Thymus (tissue), 14 donors: ENCODE measurements at places on chromosomes 16 and 17. TPM values are rescaled to one million over a fixed set of nuclear protein-coding genes. Genes with fewer than 3 reads are reported as not detected.

Gene EFCAB13
- total RNA-seq: 2.7 TPM

DNA sequence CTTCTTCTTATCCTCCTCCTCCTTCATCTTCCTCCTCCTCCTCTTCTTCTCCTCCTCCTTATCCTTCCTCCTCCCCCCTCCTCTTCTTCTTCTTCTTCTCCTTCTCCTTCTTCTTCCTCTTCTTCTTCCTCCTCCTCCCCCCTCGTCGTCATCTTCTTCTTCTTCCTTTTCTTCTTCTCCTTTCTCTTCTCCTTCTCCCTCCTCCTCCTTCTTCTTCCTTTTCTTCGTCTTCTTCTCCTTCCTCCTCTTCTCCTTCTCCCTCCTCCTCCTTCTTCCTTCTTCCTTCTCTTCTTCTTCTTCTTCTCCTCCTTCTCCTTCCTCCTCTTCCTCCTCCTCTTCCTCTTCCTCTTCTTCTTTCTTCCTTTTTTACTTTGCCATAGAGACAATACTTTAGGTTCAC lies 5.1 kb upstream of the KRT23 start:
- DNase-seq: no peak

DNA sequence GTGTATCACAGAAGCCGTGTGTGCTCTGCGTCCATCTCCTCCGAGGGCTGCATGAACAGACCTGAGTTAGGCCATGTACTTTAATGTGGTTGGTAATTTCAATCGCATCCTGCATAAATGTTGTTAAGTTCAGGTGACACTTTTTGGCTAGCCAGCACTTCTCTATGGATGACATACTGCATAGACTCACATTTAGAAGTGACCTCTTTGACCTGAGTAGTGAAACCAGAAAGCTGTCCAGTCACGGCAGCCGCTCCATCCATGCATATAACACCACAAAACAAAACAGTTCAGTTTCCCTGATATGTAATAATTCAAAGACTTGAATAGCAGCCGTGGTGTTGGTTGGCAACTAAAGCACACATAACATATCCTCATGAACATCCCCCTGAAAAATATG lies 94.1 kb downstream of the CYTH1 start:
- DNase-seq: no peak

Gene TBC1D3B
- 1.3 TPM for total RNA-seq

DNA sequence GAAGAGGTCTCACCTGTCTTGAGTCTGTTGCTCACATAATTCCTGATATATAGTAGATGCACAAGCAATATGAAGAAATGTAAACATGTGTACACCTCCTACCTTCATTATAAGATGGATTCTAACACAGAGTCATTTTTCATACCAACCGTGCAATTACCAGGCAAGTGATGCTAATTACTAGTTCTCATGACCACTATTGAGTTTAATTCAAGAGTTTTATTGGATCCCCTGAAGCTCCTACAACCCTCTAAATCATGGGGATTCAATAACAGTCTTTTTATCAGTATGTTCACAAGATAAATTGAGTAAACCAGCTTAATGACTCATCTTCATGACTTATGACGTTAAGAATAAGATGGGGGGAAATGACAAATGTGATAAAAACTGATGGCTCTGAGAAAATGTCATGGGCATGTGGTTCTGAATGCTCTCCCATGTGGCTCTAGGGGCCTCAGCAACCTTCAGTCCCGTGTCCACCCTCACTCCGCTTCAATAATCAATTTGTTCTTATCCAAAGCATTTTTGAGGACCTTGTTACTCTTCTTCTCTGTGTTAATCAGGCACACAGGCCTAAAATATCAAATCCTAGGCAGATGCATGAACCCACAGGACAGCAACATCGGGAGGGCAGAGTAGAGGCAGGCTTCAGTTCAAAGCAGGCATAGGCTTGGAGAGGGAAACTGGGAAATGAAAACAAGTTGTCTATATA lies 42.8 kb downstream of the PRAC1 start:
- no peak for DNase-seq

- DNase-seq: no peak
These were observed 31.7 kb upstream of the KDM8 start for GRCh38 chr16:27171584-27171983.

Gene ZNF423
- 1.6 TPM for total RNA-seq

- DNase-seq: no peak
These were observed 9.8 kb downstream of the NHERF1 start for GRCh38 chr17:74757931-74758847.

Gene LGALS9B
- 0.05 TPM for total RNA-seq

- DNase-seq: no peak
These were observed 16.8 kb upstream of the MT4 start for GRCh38 chr16:56547949-56548567.

- no peak for DNase-seq
These were observed 282.4 kb downstream of the ABCC12 start for GRCh38 chr16:47873434-47873833.

DNA sequence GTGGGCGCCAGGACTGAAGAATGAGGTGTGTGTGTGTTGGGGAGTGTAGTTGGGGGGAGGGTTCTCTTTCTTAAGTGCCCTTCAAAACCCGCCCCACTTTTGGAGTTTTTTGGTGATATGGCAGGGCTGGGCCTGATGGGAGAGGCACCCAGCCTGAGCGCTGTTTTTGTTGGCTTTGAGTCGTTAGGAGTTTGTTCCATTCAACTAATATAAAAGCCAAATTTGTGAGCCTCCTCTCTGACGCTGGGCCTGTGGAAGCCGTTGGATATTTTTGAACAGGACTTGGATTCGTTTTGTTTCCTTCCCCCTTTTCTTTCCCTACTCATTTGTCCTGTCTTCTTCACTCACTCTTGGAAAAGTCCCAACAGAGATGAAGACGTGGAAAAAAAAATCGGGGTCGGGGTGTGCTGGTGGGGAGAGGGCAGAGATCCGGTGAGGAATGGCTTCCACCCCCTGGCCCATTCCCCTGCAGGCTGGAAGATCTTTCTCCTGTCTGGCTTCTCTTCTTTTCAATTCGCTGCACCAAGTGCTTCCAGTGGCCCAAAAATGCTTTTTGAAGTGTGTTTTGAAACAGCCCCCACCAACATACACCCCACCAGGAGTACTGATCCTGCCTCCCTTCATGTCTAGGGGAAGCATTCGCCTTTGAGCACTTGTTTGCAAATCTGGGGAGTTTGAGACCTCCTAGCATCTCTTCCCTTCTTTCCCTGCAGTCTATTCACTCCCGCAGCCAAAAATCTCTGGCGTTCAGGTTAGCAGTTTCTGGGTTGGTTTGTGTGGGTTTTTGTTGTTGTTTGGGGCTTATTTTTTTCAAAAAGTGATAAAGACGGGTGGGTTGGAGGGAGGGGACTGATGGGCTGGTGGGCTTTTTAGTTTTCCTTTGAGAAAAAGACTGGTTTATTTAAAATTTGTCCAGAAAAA lies 2.6 kb downstream of the FZD2 start:
- no peak for DNase-seq

GRCh38 chr17:67491681-67492024 lies 114.6 kb downstream of the PITPNC1 start:
- no peak for DNase-seq

DNA sequence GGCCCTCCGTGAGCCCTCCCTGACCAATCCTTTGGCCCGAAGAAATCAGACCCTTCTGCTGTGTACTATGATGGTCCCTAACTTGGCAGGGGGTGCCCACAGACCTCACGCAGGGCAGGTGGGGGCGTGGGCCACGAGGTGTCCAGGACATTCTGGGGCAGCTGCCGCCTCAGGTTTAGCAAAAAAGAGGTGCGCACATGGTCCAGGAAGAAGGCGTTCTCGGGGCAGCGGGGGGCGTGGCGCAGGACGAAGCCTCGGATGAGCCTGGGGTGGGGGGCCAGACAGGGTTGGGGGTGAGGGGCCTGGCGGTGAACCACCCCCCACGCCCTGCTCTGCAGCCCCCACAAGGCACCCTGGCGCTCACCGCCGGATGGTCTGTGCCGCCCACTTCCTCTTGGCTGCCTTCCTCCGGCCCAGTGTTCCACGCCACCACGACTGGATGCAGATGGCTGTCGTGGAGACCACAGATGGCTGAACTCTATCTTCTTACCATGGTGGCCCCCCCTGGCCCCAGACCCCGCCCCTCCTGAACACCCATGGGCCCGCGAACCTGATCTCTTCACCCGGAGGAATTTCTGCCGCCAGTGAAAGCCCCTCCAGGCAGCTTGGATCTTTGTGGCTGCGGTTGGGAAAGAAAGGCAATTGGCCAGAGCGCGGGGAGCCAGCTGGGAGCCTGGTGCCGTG lies 14.2 kb upstream of the CRK start:
- no peak for DNase-seq

GRCh38 chr17:17539591-17539990 lies 43.4 kb upstream of the RASD1 start:
- DNase-seq: no peak

GRCh38 chr17:62109378-62109902 lies 44.4 kb upstream of the MED13 start:
- DNase-seq: peak; percentile 52

Gene KRT16
- 7.5 TPM for total RNA-seq

GRCh38 chr17:63838631-63839171 lies 3.8 kb downstream of the SMARCD2 start:
- no peak for DNase-seq

Gene CD300LF
- total RNA-seq: 3.4 TPM

DNA sequence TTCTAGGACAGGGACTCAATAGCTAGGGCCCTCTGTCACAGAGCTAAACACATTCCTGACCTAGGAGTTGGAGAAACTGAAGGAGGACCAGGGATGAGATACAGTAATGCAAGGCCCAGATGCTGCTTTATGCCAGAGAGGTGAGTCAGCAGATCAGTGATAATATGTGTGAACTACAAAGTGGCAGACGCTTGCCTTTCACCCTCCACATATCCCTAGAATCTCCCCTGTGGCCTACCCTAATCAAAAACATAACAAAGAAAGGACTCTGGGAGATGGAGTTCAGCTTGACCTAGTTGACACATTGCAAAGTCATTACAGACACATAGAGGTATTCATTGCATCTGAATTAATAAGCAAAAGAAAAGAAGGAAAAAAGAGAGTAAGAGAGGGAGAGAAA lies 417.6 kb upstream of the DYNLRB2 start:
- no peak for DNase-seq

Gene ABAT
- 3.4 TPM for total RNA-seq

GRCh38 chr17:77516902-77517301 lies 376.1 kb downstream of the SEC14L1 start:
- DNase-seq: no peak

DNA sequence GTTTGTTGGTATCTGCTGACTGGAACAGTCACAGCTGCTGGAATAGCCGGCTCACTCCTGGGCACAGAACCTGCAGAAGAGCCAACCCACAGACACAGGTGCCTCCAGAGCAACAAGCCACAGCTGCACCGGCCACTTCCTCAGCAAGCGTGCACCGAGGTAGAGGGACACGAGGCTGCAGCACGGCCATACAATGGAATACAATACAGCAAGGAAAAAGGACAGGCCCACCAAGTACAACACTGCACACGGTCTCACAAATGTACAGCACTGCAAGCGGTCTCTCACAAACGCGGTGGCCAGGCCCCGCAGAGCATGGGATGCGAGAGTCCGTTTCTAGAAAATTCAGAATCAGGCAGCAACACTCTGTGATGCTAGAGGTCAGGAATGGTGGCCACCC lies 47.4 kb upstream of the PABPN1L start:
- no peak for DNase-seq

Gene TPSB2
- total RNA-seq: 0.71 TPM

GRCh38 chr17:33595828-33596227 lies 302.7 kb upstream of the ASIC2 start:
- DNase-seq: no peak
